ENCODE measurements at places on chromosomes 16 and 17. TPM values are rescaled to one million over a fixed set of nuclear protein-coding genes. Genes with fewer than 3 reads are reported as not detected.

SOCS1 gene
- total RNA-seq: 2.8 TPM

KRT23 gene
- 3.1 TPM for total RNA-seq

RRAD gene
- 59.1 TPM for total RNA-seq

CEMP1 gene
- not detected for total RNA-seq

VTN gene
- total RNA-seq: 0.60 TPM

C1QL1 gene
- 0.12 TPM for total RNA-seq

LGALS9 gene
- total RNA-seq: 22.6 TPM

KRTAP16-1 gene
- not detected for total RNA-seq

CCDC200 gene
- total RNA-seq: not detected

RGS11 gene
- 0.92 TPM for total RNA-seq

OMG gene
- not detected for total RNA-seq

PRMT7 gene
- total RNA-seq: 14.8 TPM

SGCA gene
- 0.64 TPM for total RNA-seq

TEKT5 gene
- total RNA-seq: not detected

FADS6 gene
- total RNA-seq: 1.4 TPM

WFIKKN1 gene
- total RNA-seq: 0.08 TPM

SLC9A5 gene
- 0.08 TPM for total RNA-seq

CLEC18B gene
- total RNA-seq: 2.8 TPM

DNAI2 gene
- not detected for total RNA-seq

All from esophagus mucosa (tissue), 1 donor.